ENCODE measurements at places on chromosomes 6 and 20.

DNA sequence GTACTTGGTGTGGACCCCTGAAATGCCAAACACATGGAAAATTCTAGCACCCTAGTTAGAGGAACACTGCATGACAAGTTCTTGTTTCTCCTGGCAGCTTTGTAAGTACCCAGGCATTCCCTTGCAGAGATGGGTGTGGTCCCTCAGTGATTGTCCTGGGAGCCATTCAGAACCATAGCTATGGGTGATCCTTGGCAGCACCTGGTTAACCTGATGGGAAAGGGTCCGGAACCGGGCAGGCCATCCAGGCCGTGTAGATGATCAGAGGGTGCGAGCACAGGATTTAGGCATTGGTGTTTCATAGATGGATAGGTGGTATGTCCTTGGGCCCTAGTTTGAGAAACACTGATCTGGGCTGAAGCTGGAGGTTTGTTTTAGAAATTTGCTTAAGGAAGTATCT is 95.8 kb downstream of the RPP40 start:
- DNase-seq, result no peak

DNA sequence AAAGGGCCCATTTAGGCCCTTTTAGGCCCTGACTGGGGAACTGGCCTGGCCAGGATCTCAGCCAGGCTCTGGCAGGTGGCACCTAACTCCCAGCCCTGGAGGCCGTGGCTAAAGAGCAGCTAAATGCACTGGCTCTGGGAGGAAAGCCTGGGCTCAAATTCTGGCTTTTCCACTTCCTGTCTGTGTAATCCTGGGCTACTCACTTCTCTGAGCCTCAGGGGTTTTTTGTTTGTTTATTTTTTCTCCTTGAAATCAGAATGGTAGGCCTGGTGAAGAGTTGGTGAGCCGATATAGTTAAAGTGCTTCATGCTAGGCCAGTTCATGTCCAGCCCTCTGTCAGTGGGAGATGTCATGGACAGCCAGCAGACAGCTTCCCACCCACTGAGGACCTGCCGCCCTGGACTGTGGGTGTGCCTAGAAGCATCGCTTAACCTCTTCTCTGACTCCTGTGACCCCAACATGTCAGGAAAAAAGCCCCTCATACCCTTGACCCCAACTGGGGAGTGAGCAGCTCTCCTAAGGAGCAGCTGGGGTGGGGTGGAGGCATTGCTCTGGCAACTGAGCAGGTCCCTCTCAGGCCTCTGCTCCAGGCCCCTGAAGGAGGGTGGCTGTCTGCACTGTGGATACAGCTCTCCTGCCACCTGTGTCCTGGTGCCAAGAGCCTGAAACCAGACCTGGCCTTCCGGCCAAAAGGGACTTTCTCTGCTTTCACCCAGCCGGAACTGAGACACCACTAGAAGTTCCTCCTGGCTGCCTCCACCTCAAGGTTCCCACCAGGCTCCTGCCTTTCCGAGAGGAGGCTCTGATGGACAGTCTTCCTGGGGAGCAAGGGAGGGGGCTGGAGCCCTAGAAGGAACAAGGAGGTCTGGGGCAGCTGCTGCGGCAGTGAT is 57.2 kb upstream of the MYL9 start:
- DNase-seq, result peak; percentile 35

DNA sequence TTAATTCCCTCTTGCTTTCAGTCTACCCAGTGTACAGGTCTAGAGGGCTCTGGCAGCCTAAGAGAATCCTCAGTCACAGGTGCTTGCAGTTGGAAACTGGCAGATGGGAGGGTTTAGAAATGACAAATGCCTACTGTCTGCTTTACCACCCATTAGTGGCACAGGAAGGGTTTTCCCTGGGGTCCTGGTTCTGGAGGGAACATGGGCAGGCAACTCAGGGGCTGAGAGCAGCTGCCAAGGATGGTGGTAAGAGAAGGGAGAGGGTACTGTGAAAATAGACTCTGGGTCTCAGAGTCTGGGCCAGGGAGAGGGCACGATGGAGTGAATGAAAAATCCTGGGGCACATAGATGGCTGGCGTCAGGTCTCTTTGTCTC is 103.5 kb downstream of the TCP11 start:
- DNase-seq, result no peak

DNA sequence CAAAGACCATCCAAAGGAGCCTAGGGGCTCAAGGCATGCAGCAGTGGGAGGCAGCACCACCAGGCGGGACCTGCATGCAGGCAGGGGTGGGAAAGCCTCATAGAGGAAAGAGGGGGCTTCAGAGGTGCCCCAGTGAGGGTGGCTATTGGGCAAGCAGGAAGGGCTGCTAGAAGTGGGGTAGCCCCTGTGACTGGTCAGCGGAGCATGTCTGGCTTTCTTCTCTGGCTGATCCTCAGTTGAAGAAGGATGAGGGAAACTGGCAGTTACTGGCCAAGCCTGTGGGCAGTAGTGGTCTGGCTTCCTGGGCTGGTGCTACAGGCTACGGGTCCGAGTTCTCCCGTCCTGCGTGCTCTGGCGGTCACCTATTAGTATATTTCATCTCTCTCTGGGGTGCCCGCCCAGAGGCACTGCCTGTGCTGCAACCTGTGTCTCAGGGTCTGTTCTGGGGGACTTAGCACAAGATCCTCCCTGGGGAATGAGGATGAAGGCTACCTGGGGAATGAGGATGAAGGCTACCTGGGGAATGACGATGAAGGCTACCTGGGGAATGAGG is 35.9 kb upstream of the CST7 start:
- DNase-seq, result no peak

GRCh38 chr20:40144581-40144980 is 544.5 kb downstream of the MAFB start:
- no peak for DNase-seq

DNA sequence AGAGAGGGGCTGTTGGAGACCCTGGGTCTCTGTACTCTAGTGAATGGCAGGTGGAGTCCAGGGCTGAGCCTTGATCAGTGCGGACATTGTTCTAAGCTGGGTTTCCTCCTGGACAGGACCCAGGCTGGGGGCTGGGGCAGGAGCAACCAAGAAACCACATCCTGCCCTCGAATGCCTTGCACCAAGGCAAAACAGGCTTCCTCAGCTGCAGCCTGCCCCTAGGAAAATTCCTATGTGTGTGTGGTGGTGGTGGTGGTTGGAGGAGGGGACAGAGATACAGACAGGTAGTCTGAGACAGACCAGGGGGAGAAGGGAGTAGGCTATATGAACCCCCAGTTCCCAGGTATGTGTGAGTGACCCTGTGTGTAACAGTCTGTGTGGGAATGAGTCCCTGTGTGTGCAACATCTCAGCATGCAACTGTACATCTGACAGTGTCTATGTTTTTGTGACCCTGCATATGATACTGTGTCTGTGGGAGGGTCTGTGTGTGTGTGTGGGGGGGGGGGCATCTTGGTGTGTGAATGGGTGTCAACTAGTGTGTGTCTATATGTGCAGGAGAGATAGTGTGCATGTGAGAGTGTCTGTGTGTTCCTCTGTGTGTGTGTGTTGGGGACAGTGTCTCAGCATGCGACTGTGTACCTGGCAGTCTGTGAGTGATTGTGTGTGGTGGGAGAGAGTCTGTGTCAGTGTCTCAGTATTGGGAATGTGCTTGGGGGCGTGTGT is 3.0 kb downstream of the GLP1R start:
- DNase-seq, result no peak

DNA sequence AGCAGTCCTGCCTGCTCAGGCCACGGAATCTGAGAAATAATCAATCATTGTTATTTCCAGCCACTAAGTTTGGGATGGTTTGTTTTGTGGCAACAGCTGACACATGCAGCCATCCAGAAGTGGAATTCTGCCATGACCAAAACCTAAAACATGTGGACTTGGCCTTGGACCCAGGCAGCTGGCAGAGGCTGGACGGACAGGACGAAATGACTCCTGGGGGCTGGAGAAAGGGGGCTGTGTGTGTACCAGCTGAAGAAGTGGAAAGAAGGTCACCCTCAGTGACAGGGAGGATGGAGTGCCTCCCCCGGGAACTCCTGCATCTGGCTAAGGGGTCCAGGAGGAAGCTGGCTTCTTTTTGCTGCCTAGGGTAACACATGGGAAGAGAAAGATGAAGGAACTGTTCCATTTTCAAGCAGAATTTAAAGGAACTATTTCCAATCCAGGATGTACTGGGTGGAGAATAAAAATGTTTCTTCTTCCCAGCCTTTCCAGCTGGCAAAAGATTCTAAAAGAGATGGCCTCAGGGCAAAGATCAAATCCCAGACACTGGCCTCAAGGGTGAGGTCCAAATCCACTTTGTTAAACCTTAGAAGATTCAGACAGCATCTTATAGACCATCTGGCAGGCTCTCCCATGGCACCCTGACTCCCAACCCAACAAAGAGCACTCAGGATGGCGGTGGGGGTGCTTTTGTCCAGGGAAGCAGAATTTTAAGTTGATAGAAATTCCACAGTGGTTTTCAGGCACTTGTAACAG is 14.3 kb downstream of the SERPINB6 start:
- no peak for DNase-seq

- DNase-seq, result no peak
Measured at GRCh38 chr6:13730704-13731103, 19.1 kb upstream of the RANBP9 start.
